ENCODE measurements at places on chromosomes 11 and 22.

DNA sequence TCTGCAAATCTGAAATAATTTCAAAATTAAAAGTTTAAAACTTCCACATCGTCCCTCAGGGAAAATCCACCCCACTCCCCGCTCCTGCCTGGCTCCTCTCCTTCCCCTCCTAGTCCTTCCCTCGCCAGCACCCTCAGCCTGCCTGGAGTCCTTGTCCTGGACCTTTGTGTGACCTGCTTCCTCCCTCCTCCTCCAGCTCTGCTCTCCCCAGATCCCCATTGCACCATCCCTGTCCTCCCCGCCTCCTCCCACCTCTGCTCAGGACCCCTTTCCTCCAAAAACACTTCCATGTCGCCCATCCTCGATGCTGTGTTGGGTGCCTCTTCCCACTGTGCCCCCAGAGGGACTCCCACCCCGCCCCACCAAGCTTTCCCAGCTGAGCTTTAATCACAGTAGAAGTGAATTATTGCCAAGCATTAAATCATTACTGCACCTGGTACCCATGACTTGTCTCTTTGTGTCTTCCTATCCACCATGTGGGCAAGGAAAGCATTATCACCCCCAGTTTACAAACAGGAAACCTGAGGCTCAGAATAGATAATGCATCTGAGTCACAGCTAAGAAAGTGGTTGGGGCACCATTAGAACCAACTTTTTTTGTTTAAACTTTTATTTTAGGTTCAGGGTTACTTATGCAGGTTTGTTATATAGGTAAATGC lies 2.4 kb upstream of the ZP1 start:
- DNase-seq: no peak

DNA sequence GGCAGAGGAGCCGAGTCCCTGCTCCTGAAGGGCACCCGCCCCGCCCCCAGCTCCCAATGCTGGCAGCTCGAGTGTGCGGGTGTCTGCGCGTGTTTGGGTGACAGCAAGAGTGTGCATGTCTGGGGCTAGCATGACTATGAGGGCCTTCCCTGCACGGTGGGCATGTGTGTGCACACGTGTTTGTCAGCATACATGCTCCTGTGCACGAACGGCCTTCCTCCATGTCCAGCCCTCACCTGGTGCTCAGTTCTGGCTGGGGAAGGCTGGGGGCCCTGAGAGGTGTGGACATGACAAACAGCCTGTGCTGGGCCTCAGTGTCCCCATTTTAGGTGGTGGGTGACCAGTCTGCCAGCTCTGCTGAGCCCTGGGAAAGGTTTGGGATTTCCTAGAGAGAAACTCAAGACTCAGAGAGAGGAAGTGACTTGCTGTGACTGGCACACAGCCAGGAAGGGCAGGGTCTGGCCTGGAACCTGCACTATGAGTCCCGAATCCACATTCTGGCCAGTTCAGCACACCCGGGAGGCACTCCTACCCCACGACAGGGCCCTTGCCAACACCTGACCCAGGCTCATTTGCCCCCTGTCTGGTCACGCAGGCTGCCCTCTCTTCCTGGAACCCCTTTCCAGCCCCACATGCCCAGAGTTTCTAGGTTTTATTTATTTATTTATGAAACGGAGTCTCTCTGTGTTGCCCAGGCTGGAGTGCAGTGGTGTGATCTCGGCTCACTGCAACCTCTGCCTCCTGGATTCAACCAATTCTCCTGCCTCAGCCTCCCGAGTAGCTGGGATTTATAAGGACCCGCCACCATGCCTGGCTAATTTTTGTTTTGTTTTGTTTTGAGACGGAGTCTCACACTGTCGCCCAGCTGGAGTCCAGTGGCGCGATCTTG lies 3.3 kb upstream of the SHISA8 start:
- no peak for DNase-seq

DNA sequence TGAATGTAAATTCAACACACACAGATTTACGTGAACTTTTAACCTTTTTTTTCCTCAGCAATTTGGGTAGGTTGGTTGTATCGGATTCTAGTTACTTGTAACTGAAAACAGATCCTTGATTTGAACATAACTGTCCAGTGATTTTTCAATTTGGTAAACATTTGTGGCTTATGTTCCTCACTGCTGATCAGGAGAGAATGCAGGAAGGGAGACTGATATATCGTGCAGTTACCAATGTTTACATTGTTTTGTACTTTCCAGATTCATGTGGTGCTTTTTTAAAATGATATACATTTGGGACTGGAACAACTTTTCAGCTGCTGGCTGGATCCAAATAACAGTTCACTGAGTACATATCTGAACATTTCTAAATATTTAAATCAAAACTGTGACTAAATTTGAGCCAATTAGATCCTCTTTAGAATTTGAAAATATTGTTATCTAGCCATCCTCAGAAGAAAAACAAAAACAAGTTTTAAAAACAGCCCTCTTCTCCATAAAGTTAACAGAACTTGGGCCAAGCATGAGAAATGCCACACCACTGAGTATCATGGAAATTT lies 84.3 kb upstream of the MTMR2 start:
- DNase-seq: no peak

GRCh38 chr11:20373147-20373546 lies 9.6 kb downstream of the HTATIP2 start:
- DNase-seq: no peak

GRCh38 chr11:414318-414857 lies 411 bp downstream of the SIGIRR start:
- DNase-seq: no peak

DNA sequence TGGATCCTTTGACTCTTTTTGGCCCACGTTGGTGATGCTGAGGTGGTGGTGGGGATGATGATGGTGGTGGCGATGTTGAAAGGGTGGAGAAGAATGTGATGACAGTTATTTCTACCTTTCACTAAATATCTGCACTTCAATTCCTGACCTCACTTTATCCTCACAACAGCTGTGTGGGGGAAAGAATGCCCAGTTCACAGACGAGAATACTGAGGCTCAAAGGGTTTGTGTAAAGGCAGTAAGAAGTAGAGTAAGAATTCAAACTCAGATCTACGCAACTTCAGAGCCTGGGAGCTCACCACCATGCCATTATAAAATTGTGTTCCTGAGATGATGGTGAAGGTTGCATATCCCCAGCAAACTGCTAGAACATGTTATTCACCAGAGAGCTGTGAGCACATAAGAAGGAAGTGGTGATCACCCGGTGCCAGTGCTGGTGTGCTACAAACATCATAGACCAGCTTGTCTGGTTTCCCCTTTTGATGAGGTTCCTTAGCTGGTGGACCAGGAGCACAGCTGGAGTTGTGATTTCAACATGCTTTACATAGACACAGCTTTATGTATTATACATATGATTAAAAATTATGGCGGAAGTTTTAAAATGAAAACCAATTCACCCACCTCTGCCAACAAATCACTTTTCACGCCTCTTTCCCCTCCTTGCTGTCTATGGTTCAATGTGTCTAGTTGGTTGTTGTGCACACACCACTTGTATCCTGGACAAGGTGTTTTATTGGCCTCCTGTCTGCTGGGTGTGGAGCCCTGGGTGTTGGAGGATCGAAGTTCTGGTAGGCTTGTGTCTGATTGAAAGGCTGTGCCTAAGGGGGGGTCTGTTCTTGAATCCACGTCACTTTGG lies 6.2 kb downstream of the ST14 start:
- DNase-seq: peak; percentile 47
